Stimulated activated CD8-positive, alpha-beta memory T cell treated with anti-CD3 and anti-CD28 coated beads, Interleukin-7, amount 100 ng/mL, for 1 hour (primary cell): ENCODE measurements at places on chromosomes 6 and 20.
A peak's percentile ranks its signal among the peaks of the same experiment; 100 is the strongest.

DNA sequence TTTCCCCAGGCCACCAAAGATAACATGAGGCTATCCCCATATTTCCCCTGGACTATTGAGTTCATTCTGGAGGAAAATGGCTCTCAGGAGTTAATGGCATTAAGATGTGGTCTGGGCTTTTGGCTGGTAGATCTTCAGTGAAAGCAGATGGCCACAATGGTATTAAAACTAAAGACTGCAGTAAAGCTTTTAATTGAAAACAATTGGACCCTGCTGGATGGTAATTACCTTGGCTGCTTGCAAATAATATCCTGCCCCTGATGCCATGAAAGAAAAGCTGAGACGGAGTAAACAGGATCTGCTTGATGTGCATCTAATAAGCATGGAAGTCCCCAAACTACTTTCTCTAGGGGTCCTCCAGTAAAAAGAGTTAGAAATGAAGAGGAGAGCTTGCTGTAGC is 255.8 kb downstream of the QKI start:
- DNase-seq = no peak

DNA sequence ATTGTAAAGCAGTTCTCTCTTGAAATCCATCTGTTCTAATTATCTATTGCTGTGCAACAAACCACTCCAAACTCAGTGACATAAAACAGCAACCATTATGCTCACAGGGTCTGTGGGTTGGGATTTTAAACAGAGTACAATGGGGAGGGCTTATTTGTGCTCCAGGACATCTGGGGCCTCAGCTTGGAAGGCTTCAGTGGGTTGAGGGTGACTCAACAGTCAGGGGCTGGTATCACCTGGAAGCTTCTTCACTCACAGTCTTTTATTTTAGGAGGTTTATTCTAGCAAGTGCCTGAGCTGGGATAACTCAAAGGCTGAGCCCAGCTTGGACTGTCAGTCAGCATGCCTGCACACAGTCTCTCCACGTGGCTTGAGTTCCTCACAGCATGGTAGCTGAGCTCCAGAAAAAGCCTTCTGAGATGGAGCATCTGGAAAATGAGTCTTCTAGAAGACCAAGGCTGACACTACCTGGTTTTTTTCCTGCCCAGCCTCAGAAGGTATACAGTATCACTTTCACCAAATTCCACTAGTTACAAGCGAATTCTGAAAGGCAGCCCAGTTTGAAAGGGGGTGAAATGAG is 234.6 kb upstream of the ID4 start:
- DNase-seq = no peak

DNA sequence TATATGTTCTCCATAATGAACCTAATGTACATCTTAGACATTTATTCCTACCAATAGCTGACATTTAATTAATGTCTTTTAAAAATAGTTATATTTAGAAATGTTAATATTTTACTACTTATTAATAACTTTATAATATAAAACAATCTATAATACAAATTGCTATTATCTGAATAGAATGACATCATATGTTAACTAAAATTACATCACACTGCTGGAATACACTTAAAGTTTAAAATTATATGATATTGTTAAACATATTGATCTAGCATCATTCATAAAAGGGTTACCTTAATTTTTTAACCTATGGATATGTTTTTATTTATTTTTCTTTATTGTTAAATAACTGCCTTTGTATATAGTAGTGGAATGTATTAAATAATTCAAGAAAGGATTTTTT is 660.2 kb upstream of the ADGRB3 start:
- DNase-seq = no peak

- DNase-seq = no peak
These were observed 154.5 kb upstream of the PRND start for GRCh38 chr20:4567170-4567569.

GRCh38 chr6:84251891-84252539 is 24.6 kb upstream of the CEP162 start:
- DNase-seq = no peak

- no peak for DNase-seq
These were observed 61.5 kb downstream of the SYNE1 start for GRCh38 chr6:152575621-152576150.

DNA sequence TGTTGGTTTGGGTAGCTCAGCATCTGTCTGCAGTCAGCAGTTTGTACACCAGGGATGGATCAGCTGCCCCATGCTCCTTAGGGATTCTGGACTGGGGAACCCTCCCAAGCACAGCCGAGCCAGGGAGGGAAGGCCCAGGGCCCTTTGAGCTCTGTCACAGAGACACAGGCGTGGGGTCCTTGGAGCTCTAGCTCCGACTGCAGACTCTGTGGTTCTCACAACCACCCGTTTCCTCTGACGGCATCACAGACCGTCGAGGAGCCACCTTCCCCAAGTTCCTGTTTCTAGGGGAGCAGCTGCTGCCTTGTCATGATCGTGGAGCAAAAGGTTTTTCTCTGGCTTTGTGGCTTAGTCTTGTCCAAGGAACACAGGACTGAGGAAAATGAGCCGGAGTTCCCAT is at the start of gene SLA2:
TSS of gene SLA2 (minus strand) at position 199 of the 400 bp plus-strand sequence. CDS start 4,861 bp downstream, outside the sequence.
- DNase-seq = peak; percentile 43

DNA sequence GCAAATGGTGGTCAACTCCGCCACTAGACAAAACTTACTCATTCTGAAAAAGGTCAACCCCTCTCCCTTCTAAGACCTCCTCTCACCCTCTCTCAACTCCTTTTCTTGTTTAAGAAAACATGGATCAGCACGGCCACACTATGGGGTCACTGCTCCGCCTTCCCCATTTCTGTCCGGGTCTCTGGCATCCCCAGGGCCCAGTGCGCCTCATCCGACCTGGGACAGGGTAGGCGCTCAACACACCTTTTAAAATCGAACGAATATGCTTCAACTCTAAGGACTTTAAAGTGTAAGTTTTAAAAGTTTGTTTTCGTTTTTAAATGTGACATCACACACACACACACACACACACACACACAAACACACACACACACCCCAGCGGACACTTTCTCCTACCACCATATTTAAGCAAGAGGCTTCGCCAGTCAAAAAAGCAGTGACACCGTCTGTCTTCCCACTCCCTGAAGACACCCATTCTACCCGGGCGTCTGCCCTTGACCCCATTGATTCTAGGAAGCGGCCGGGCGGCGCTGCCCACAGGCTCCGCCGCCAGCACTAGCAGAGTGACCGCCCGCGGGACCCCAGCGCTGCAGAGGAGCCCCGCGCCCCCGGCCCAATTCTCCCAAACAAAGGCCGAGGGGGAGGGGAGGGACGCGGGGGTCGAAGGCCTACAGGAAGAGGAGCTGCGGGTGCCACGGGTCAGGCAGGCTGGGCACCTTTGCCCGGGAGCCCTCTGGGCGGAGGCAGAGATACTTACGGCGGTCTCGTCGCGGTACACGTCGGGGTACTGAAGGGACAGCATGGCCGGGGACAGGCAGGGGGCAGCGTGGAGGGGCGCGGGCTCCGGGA is 568 bp downstream of the PREP start:
- DNase-seq = no peak

DNA sequence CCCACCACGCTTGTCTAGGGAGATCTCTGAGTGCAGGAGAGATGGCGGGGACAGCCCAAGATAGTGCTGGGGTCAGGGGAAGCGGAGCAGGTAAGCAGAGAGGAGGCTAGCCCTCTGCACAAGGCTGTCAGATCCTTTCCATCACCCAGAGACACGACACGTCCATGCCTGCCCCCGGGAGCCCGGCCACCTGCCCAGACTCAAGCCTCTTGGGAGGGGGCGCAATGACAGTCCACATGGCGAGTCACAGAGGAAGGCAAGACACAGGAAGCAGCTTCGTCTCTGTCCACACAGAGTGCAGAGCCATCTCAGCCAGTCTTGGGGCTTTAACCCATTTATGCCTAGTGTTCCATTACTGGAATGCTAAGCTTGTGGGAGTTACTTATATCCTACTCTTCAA is 78.4 kb downstream of the PREX1 start:
- DNase-seq = no peak

DNA sequence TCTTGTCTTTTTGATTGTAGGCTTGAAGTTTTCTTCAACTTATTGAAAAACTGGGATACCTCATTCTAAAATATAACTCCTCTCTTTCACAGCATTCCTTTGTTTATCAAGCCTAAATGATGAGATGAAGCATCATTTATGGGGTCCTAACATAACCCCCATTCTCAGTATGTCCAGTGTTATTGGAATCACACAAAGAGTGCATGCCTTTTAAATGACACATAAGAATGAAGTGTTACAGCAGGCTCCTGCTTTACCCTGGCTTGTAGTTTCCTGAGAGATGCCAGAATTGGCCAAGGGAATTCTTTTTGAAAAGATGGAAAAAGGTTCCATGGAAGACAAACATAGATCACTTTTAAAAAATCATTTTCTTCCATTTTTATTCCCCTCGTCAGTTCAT is 502.4 kb downstream of the BCKDHB start:
- DNase-seq = no peak

DNA sequence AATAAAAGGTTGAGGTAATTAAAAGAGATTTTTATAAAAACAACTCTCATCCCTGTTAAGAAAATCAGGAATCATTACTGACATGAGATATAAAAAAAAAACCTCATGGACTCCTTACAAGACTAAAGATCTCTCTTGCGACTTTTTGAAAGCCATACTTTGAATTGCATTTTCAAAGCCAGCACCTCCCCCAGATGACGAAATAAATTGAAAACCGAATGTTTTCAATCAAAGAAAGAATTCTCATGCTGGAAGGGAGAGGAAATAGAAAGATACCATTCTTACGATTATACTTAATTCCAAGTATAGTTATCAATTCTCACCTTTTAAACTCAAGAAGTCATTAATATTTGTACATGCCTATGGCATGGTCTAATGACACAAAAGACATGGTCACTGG is 452.3 kb downstream of the GJA1 start:
- no peak for DNase-seq

GRCh38 chr6:5234874-5235273 is 25.9 kb downstream of the LYRM4 start:
- no peak for DNase-seq

DNA sequence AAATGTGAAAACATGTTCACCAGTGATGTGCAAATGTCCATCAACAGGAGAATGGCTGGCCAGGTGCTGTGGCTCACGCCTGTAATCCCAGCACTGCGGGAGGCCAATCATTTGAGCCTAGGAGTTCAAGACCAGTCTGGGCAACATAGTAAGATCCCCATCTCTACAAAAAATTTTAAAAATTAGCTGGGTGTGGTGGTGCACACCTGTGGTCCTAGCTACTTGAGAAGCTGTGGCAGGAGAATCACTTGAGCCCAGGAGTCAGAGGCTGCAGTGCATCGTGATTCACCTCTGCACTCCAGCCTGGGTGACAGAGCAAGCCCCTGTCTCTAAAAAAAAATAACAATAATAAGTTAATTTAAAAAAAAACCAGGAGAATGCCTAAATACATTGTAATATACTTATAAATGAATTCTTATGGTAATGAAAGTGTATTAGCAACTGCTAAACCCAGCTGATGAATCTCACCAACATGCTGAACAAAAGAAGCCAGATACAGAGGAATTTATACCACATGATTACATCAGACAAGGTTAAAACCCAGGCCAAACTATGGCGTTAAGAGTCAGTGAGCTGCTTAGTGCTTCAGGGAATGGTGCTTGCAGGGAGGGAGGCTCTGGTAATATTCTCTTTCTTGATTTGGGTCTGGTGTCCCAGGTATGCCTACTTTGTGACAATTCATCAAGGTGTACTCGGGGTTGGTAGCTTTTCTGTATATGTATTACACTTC is 36.4 kb downstream of the RPP40 start:
- DNase-seq = no peak

GRCh38 chr6:169881976-169882375 is 130.6 kb downstream of the ERMARD start:
- no peak for DNase-seq

DNA sequence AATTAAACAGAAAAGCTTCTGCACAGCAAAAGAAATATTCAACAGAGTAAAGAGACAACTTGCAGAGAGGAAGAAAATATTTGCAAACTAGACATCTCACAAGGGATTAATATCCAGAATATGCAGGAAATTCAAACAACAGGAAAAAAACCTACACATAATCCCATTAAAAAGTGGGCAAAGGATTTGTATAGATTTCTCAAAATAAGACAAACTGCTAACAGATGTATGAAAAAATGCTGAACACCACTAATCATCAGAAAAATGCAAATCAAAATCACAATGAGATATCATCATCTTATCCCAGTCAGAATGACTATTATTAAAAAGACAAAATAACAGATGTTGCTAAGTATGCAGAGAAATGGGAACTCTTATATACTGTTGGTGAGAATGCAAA is 129.6 kb downstream of the SYNDIG1 start:
- DNase-seq = no peak

DNA sequence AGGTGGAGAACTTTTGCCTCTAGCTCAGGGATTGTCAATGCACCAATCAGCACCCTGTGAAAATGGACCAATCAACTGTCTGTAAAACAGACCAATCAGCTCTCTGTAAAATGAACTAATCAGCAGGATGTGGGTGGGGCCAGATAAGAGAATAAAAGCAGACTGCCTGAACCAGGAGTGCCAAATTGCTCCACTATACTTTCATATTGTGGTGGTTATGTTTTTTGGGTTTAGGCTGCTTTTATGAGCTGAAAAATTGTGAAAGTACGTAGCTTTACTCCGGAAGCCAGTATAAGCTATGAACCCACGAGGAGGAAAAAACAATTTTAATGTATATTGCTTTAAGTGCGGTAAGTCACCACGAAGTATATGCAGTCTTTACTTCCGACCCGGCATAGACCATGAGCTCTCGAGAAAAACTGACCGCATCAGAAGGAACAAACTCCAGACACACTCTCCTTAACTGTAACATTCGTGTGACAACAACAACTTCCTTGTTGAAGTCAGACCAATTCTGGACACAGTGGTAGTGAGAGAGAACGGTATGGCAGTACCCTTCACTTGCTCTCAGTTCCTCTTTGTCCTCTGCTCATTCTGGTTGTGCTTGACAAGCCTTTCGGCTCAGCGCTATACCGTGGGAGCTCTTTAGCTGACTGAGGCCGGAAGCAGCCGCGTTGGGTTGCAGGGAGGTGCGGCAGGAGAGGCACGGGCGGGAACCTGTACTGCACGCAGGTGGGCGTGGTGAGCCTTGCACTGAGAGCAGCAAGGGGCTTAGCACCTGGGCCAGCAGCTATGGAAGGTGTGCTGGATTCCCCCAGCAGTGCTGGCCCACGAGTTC is 81.9 kb upstream of the E2F3 start:
- DNase-seq = peak; percentile 31

DNA sequence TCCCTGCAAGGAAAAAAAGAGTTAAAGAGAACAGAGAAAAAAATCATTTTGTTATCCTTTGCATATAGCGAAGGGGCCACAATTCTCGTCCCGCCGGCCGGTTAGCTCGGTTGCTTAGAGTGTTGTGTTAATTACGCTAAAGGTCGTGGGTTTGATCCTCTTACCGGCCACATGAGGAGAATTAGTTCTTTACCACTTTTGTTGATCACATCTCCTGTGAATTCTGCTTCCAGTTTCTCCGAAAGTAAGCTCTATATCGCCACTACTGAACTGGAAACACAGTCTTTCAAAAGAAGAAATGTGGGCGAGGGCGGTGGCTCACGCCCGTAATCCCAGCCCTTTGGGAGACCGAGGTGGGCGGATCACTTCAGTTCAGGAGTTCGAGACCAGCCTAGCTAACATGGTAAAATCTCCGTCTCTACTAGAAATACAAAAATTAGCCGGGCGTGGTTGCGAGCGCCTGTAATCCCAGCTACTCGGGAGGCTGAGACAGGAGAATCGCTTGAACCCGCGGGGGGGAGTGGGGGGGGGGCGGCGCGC is 13.4 kb downstream of the PRSS16 start:
- DNase-seq = no peak

GRCh38 chr6:24719125-24719971 is at the start of gene C6orf62:
C6orf62 (minus strand) TSS chr6:24719154; CDS start chr6:24718668, 486 bp downstream.
- DNase-seq = peak; percentile 19
